ENCODE measurements at places on chromosomes 1 and 21.

GRCh38 chr1:45359882-45360513 lies 19.8 kb upstream of the MUTYH start:
- peak; percentile 51 for DNase-seq

DNA sequence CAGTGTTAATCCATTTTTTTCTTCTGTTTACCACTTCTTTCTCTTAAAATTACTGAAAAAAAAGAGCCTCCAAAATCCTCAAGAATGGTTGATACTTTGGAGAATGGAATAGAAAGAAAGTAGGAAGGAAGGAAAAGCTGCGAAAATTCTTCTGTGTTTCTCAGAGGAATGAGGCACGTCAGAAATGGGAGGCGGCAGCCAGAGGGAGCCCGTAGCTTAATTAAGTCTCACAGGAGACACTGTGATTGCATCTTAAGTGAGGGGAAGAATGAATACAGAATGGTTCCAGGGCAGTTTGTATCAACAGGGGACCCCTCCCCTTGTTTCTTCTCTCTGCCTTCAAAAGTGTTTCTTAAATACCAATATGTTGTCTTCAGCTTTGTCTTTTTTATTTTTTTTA lies 1099.5 kb downstream of the PLA2G4A start:
- DNase-seq: peak; percentile 48

DNA sequence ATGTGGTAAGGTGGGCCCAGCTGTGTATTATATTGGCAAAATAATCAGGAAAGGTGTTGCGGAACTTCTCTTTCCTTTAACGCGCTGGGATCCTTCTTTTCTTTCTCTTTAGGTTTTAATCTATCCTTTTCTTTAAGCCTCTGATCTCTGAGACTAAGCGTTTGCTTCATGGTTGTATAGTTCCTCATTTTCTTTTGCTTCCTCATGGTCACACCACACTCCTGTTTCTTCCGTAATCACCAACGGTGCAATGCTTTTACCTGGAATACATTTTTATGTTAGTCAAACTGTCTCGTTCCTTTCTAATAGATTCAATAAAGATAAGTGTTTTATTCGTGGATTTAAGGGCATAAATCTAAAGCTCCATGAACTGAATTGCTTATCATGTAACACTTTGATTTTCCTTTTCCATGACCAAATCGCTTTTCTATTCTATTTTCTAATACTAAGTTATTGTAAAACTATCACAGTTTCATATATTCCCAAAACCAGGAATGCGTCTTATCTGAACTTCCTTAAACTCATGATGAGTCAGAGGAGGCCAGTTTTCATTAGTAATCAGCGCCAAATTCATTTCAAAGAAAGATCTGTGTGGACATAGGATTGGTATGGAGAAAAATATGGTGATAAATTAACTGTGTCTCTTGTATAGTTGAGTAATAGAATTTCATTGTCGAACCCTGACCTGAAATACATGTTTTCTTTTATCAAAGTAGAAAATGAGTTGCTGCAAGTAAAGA lies 12.2 kb downstream of the SDCCAG8 start:
- peak; percentile 98 for DNase-seq

DNA sequence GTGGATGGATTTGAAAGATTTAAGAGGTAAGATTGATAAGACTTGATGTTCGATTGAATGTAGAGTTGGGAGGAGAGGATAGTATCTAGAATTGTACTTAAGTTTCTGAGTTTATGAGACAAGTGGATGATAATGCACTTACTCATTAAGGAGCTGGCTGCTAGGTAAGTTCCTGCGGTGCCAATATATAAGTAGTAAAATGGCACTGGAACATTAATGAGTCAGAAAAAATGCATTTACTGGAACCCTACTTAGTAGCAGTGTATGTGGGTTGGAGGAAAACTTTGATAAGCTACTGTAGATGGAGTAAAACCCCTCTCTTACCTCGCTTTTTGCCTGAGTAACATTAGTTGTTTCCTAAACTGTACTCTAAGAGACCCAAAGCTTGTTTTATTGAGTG lies 68.2 kb downstream of the ZFYVE9 start:
- no peak for DNase-seq

GRCh38 chr1:234528074-234528865 lies 49.3 kb upstream of the TARBP1 start:
- no peak for DNase-seq
